ENCODE measurements at places on chromosomes 1 and 21.

- DNase-seq: no peak
Observed at GRCh38 chr1:41486371-41487125, 2.1 kb upstream of the EDN2 start.

GRCh38 chr1:24927988-24928688 lies 1.9 kb downstream of the RUNX3 start:
- DNase-seq: no peak

DNA sequence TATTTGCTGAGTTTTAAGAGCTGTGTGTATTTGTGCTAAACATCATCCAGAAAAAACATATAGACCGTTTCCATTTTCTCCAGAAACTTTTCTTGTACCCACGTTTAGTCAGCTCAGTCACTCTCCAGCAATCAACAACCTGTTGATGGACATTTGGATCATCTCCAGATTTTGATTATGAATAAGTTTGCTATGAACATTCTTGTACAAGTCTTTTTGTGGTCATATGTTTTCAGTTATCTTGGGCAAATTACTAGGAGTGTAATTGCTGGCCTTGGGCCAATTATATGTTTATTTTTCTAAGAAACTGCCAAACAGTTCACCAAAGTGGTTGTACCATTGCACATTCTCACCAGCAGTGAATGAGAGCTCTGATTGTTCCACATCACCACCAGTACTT lies 221.8 kb downstream of the CENPF start:
- no peak for DNase-seq

- no peak for DNase-seq
Observed at GRCh38 chr1:114109981-114110380, 43.7 kb downstream of the SYT6 start.

DNA sequence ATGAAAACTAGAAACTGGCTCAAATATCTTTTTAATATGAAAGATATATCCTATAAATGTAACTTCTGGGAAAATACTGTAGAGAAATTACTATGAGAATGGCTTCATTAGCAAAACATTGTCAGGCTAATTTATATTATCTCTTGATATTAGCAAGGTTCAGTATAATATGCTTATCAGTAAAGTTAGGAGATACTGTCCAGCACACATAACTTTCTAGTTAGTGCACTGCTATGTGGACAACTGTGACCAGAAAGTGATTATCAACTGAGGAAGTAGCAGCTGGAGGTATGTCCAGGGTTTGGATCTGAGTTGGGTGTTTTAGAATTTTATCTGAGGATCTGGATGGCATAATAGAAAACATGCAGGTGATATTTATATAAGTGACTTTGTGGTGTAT lies 7.5 kb downstream of the LRRC8C start:
- DNase-seq: no peak

DNA sequence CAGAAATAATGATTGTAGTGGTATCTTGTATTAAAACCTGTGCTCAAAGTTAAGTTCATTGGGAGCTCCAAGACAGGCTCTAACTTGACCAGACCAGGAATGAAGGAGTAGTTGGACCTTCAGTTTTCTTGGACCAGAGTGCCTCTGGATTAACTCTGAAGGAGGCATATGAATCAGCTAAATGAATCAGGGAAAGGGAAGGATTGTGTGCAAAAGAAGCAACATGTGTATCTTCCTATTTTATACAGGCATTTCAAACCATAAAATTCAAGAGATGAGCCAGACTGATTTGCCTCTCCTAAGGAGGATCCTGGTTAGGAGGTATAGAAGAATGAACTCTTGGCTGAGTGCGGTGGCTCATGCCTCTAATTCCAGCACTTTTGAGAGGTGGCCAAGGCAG lies 71.4 kb downstream of the CC2D1B start:
- no peak for DNase-seq

DNA sequence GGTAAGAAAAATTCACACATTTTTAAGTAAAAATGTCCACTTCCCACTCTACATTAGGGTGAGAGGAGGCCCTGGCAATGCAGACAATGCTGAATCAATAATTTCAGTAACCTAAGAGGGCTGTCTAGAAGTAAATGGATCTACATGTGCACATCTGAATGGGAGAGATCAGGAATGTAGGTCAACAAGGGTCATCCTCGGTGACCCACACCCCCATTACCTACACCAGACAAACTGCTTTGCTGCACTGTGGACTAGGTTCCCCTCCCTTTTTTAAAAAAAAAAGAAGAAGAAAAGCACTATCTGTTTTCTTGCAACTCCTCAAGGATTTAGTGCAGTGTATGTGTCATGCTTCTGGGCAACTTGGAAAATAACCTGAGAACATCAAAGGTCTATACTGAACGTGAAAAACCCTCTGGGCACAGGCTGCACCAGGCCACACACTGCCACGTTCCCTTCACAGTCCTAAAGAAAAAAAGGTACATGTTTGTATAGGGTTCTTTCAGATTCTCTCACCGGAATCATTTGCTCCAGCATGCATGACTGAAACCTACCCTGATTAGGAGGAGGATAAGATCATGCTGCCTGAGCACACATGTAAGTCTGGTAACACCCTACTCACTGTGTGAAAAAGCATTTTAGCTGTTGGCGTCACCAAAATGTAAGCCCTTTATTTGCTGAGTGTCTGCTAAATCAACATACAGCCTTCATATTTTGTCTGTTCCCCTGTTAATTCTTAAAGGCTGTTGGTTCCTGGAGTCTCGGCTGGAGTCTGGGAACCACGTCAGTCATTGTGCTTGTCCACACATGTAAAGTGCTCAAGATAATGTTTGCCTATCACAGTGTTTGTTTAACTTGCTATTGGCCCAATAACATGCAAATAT lies 341.0 kb downstream of the SMYD3 start:
- DNase-seq: no peak

All from activated CD8-positive, alpha-beta memory T cell treated with anti-CD3 and anti-CD28 coated beads, Interleukin-2, amount 50 U/mL, for 48 hours (primary cell).